ENCODE measurements at places on chromosomes 13 and 19.

DNA sequence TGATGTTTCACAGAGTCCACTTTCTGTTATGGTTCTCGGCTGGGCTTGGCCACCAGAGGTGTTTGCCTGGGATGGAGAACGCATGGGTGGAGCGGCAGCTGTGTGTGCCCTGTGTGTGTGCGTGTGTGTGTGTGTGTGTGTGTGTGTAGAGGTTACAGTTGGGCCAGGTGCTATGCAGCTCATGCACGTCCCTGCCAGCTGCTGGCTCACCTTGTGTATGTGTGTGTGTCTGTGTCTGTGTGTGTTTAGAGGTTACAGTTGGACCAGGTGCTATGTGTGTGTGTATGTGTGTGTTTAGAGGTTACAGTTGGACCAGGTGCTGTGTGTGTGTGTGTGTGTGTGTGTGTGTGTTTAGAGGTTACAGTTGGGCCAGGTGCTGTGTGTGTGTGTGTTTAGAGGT, 33.0 kb upstream of the PEG3 start:
- no peak for DNase-seq

GRCh38 chr19:34364830-34365462, at the start of gene GPI:
GPI (plus strand) TSS chr19:34365196; CDS start chr19:34365267, 71 bp downstream.
- DNase-seq: peak; percentile 66

GRCh38 chr13:79457948-79458347, 23.0 kb upstream of the NDFIP2 start:
- no peak for DNase-seq

DNA sequence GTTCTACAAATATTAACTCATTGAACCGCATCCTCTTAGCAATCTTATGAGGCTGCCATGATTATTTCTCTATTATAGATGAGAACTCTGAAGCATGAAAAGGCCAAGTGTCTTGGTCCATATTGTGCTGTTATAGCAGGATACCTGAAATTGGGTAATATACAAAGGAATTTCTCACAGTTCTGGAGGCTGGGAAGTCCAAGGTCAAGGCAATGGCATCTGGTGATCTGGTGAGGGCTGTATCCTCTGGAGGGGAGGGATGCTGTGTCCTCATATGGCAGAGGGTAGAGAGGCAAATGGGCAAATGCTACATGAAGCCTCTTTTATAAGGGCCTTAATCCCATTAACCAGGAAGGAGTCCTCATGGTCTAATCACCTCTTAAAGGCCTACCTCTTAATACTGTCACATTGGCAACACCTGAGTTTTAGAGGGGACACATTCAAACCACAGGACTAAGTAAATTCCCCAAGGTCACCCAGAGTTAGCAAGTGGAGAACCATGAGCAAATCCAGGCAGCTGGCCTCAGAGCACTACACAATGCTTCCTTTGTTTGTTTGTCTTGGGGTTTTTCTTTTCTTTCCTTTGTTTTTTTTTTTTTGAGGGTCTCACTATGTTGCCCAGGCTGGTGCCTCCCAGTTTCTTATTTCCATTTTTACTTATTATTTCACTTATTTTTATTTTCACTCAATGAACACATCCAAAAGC, 55.9 kb upstream of the LATS2 start:
- DNase-seq: no peak

DNA sequence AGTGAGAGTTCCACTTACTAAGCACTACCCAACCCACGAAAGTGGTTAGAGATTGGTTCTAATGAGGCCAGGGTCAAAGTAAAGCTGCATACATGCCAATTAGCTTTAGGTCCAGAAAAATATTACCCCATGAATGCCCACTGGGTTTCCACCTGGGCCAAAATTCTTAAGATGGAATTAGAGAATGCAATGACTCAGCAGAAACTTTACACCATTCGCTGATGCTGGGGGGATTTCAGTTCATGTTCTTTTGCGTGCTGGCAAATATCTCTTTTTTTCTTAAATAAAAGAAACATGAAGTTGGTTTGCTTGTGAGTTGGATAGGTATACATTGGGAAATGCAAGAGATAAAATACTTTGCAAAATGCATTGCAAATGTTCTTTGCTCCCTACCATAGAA, 715.3 kb upstream of the MIR17HG start:
- DNase-seq: no peak

DNA sequence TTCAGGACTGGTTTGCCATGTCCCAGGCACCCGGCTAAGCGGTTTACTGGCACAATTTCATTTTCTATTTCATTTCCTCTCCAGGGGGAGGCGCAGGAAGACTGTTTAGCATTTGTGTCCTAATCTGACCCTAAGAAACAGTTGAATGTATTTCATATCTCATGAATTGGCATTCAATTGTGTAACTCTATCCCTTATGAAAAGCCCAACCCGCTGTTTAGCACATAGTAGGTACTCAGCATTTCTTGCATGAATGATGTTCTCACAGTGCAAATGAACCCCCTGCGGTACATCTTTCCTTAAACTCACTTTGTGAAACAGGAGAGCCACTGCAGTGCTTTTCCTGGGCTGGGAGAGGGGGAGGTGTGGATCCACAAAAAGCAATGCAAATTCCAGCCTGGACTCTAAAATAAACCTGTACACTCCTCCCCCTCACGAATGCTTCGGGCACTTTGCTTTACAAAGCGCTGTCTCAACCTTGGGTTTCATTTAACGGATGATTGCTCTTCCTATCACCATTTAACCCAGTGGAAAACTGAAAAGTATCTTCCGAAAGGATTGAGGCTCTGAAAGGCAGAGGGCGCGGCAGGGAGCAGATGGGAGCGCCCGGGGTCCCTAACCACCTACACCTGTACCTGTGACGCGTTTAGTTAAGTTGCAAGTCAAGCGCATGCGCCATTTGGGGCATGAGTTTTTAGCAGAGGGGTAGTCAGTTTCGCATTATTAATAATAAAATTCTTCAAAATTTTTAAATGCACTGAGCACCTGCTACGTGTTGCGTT, 1.2 kb upstream of the EEF2 start:
- peak; percentile 72 for DNase-seq

DNA sequence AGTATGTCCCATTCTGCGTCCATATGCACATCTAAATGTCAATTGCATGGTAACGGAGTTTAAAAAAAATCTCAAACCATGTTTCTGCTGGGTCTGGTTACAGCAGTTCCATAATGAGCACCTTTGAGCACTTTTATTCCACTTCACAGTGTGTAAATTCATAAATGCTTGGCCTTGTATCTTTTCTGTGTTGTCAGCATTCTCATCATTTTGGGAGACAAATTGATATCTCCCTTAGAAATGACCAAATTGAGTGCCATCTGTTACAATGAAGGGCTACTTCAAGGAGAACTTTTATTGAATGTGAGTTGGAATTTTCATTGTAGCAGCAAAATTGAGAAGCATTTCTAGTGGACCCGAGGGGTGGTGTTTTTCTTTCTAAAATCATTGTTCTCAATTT, 432.9 kb upstream of the PCDH9 start:
- DNase-seq: no peak

DNA sequence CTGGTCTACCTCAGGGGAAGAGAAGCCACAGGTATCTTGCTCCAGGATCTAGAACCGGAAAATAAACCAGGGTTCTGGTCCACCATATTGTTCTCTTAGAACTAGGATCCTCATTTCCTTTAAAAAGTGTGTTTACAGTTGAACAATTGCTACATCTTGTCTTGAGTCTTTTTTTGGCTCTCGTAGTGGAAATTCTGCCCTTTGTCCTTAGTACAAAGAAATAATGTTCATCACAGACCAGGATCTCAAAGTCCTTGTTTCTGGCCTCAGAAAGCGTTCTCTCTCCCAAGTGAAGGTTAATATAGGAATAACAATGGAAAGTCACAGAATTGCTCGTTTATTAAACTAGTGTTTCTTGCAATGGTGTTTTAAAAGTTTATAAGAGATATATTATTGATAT, 20.8 kb downstream of the KLF2 start:
- DNase-seq: no peak

DNA sequence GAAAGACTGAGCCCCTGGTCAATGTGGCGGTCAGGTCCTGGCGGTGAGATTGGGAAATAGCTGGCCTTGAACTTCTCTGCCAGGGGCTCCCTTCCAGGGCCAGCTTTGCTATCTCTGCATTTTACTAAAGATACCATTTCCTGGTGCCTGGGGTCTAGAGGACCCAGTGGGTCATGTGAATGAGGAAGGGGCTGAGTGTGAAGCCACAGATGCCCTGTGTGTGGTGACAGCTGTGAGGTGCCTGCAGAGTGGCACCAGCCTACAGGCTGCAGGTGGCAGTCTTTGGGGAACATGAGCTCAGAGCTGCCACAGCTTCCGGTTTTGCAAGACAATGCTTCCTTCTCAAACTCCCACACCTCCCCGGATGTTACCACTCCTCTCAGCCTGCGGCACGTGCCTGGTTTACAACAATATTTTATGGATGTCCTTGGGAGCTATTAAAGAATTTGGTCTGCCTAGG, 5.2 kb upstream of the MLNR start:
- DNase-seq: peak; percentile 67

- no peak for DNase-seq
Observed at GRCh38 chr13:45392811-45393210, 25.4 kb downstream of the SLC25A30 start.

DNA sequence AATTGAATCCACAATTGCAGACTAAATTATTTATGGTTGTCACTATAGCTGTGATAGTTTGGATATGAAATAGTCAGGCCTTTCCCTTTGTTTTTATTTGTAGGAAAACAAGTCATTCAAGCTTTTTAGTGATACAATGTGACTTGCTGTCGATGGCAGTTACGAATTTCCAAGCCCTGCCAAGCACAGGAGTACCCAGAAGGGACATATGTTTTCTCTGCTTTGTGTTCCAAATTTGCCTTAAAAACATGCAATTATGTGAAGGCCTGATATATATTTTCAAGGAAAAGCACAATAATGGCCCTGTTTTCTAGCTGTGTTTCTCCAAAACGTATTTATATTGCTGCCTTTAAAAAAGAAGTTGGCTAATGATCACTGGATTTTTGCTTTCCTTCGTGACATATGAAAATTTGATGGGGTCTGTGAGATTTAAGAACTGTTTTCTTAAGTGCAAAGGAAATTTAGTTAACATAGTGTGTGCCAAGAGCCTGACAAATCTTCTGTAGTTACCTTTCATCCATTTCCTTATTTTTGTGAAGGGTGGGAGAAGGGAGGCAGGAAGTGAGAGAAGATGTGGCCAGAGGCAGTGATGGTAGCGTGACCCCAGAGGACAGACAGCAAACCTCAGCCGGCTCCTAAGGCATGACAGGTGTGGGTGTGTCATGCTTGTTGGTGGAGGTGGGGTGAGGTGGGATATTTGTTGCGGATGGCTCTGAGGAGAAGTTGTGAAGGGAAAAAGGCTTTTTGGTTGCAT, 79.6 kb downstream of the TEX26 start:
- no peak for DNase-seq

DNA sequence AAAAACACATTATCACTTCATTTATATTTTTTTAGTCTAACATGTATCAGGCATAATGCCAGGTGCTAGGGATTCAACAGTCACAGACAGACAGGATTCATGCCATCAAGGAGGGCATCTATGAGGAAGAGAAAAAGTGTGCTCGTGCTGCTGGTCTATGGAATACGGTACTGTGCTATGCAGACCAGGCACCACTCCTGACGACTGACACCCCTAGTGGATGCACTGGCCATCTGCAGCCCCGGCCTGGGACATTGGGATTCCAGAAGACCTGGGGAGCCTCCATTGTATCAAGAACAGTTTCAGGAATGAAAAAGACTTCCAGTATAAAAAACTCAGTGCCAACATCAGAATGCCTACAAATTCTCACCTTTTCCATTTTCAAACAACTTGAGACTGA, 94.0 kb downstream of the KLF12 start:
- peak; percentile 18 for DNase-seq

- no peak for DNase-seq
Observed at GRCh38 chr19:3533033-3533432, 5.9 kb upstream of the TEKTIP1 start.

Measured in CD4-positive, alpha-beta T cell treated with Interleukin-15 for 1 hour (primary cell).